Activated T-cell treated with anti-CD3 and anti-CD28 coated beads for 48 hours (primary cell): ENCODE measurements at places on chromosomes 6 and 20.

- no peak for DNase-seq
These were observed 73.9 kb downstream of the AHI1 start for GRCh38 chr6:135423649-135424128.

DNA sequence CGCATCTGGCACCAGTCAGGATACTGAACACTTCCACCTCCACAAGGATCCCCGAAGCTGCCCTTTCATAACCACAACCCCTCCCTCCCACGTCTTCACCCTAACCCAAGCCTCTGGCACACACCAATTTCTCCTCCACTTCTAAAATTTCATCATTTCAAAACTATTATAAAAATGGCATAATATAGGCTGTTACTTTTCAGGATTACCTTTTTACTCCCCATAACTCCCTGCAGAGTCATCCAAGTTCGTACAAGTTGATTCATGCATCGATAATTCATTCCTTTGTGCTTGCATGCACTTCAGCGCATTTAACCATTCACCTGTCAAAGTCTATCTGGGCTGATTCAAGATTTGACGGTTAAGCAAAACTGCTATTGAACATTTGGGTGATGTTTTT, 30.6 kb upstream of the LY86 start:
- no peak for DNase-seq

GRCh38 chr20:19968466-19969073, 48.6 kb upstream of the NAA20 start:
- DNase-seq = no peak

GRCh38 chr6:169326067-169326799, 72.6 kb upstream of the THBS2 start:
- DNase-seq = no peak

- no peak for DNase-seq
These were observed 271.9 kb upstream of the MARCKS start for GRCh38 chr6:113585246-113585645.

GRCh38 chr20:15333170-15333569, 995.8 kb upstream of the FLRT3 start:
- DNase-seq = no peak

GRCh38 chr6:125340991-125341390, 39.2 kb upstream of the HDDC2 start:
- DNase-seq = no peak

GRCh38 chr6:161137320-161137719, 136.5 kb downstream of the AGPAT4 start:
- DNase-seq = no peak

DNA sequence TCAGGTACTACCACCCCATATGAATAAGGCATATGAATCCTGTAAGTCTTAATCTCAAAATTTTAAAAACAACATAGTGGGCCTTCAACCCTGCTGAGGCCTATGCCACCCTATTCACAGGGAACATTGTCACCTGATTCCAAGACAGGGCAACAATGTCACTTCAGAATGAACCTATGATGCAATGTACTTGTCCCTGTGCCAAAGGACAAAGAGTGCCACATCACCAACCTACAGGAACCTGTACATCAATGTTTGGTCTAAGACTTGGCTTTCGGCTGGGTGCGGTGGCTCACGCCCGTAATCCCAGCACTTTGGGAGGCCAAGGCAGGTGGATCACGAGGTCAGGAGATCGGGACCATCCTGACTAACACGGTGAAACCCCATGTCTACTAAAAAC, 318.5 kb upstream of the JARID2 start:
- no peak for DNase-seq
